Daoy (cell line): ENCODE measurements at places on chromosomes 4 and X. TPM values are rescaled to one million over a fixed set of nuclear protein-coding genes. Genes with fewer than 3 reads are reported as not detected.

Gene AVPR2
- 1.1 TPM in 1 of 2 replicates, not detected in the other for total RNA-seq

Gene SLC26A1
- total RNA-seq: 0.57 TPM in 1 of 2 replicates, not detected in the other

Gene YTHDC1
- 35.0 and 37.5 TPM in 2 replicates for total RNA-seq

Gene MAN2B2
- total RNA-seq: 5.8 and 6.7 TPM in 2 replicates

Gene OCIAD1
- 145 and 147 TPM in 2 replicates for total RNA-seq

DNA sequence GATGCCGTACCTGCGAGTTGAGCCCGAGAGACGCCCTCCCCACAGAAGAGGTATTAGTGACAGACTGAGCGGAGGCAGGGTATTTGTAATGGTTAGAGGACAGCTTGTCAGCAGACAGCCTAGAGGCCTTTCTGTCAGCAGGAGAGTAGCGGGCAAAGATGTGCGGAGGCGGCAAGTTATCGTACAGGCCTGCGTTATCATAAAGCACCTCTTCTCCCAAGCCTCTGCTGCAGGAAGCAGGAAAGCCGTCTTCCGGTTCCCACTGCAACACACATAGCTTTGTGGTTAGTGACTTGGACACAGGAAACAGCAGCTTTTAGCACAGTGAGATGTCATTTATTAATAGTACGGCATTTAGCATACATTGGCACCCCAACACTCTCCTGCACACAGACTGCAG, 158.3 kb downstream of the AFAP1 start:
- no peak for DNase-seq

- DNase-seq: peak; percentile 9
These were observed 2062.9 kb downstream of the ARAP2 start for GRCh38 chr4:34181311-34181841.

DNA sequence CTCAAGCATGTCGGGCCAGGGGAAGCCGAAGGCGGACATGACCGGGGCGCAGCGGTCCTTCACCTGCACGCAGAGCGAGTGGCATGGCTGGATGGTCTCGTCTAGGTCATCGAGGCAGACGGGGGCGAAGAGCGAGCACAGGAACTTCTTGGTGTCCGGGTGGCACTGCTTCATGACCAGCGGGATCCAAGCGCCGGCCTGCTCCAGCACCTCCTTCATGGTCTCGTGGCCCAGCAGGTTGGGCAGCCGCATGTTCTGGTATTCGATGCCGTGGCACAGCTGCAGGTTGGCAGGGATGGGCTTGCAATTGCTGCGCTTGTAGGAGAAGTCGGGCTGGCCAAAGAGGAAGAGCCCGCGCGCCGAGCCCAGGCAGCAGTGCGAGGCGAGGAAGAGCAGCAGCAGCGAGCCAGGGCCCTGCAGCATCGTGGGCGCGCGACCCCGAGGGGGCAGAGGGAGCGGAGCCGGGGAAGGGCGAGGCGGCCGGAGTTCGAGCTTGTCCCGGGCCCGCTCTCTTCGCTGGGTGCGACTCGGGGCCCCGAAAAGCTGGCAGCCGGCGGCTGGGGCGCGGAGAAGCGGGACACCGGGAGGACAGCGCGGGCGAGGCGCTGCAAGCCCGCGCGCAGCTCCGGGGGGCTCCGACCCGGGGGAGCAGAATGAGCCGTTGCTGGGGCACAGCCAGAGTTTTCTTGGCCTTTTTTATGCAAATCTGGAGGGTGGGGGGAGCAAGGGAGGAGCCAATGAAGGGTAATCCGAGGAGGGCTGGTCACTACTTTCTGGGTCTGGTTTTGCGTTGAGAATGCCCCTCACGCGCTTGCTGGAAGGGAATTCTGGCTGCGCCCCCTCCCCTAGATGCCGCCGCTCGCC, at the start of gene SFRP2:
TSS of gene SFRP2 (minus strand) at position 671 of the 864 bp plus-strand sequence. CDS start at position 423, 248 bp downstream.
- no peak for DNase-seq

- DNase-seq: no peak
These were observed 43.4 kb downstream of the ZNF182 start for GRCh38 chrX:47960406-47960805.

- no peak for DNase-seq
These were observed 267.4 kb downstream of the IL1RAPL1 start for GRCh38 chrX:28854637-28855036.

- no peak for DNase-seq
These were observed 46.2 kb upstream of the FAM9A start for GRCh38 chrX:8847360-8847759.

GRCh38 chr4:121749225-121749624, 15.7 kb downstream of the SMIM43 start:
- DNase-seq: no peak

GRCh38 chrX:132740316-132741123, 217.9 kb downstream of the HS6ST2 start:
- no peak for DNase-seq

- no peak for DNase-seq
These were observed 4.8 kb upstream of the DAPP1 start for GRCh38 chr4:99811850-99812249.

DNA sequence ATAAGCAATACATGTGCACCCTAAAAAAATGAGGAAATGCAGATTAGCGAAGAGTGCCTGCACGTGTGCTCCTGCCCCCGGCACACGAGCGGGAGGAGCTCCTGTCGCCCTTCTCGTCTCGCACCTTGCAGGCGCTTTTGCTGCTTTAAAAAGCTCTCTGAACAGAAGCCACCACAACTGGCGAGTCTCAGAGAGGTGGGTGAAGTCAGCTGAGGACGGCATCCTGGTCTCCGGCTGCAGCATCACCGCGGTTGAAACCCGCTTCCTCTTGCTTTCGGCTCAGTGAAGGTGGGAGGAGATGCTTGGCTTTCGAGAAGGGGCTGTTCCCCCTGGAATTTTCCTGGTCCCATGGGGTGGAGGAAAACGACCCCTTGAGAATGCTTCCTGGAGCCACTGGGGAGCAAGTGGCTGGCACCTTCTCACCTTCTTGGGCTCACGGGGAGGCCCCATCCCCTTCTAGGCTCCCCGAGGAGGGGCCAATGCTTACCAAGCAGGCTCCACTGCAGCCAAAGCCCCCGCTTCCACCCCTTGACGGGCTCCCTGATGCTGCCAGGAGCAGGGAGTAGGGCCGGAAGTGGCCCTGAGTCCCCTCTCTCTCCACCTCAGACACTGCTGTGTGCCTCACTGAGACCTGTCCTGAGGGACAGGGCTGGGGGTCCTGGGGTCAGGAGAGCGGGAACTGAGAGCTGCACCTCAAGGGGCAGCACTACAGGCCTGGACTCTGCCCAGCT, 29.2 kb upstream of the MXD4 start:
- DNase-seq: no peak

- DNase-seq: no peak
These were observed 6.9 kb upstream of the VEGFC start for GRCh38 chr4:176799653-176800052.

GRCh38 chr4:124386648-124387047, 325.9 kb downstream of the ANKRD50 start:
- DNase-seq: no peak

- DNase-seq: no peak
These were observed 58.8 kb downstream of the PPP3CA start for GRCh38 chr4:101288365-101289145.
